Stimulated activated CD4-positive, alpha-beta T cell treated with anti-CD3 and anti-CD28 coated beads, Interleukin-2, amount 100 ng/mL, for 48 hours (primary cell): ENCODE measurements at places on chromosomes 5 and 9.

GRCh38 chr5:87282269-87282668, 14.6 kb downstream of the RASA1 start:
- no peak for DNase-seq

DNA sequence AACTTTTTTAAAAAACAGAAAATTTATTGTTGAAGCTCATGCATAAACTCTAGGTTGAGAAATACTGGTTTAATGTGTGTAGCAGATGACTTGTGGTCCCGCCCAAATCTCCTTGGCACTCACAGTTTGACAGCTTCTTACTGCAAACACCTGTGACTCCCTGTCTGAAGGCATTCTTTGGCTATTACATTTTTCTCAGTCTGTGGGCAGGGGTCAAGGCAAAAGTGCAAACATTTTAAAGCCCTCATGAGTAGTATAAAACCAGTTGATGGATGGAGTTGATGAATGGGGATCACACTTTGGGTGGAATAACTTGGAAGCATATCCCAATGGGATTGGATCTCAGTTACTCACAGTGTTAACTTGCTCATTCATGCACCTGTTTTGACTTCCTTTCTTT, 1007.0 kb upstream of the NUDT12 start:
- no peak for DNase-seq

GRCh38 chr9:122109035-122109813, 16.1 kb upstream of the TTLL11 start:
- no peak for DNase-seq

- no peak for DNase-seq
These were observed 47.7 kb downstream of the BOD1 start for GRCh38 chr5:173568703-173569102.

DNA sequence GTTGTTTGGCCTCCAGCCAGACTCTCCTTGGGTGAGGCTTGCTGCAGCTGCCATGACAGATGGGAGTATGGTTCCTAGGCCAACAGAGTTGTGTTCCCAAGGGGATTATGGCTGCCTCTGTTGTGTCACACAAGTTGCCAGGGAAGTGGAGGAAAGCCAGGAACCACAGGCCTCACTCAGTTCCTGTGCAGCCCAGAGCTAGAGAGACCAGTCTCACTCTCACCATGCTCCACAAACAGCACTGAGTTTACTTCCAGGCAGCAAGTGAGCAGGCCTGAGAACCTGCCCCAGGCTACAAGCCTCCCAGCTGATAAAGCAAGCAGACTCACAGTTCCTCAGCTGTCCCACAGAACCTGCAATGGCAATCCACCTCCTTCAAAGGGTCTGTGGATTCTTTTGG, 273.6 kb upstream of the TAS2R1 start:
- no peak for DNase-seq

GRCh38 chr9:83267741-83268140, 204.8 kb upstream of the RASEF start:
- no peak for DNase-seq

GRCh38 chr9:137429546-137429890, 6.3 kb downstream of the NOXA1 start:
- no peak for DNase-seq

DNA sequence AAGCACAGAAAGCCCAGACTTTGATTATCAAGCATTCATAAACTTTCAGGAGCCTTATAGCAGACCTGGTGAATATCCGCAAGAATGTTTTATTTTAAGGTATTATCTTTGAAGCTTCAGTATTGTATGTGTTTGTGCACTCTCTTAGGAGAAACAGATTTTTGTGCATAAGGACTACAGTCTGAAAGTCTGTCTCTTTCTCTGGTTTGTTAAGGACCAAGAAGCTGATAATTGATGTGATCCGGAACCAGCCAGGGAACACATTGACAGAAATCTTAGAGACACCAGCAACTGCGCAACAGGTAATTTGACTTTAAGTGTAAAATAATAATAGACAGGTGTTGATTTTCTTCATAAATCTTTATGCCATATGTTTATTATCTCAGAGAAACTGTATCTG, 22.8 kb upstream of the F2R start:
- DNase-seq, result no peak

GRCh38 chr5:55569513-55569865, 34.7 kb upstream of the PLPP1 start:
- no peak for DNase-seq

DNA sequence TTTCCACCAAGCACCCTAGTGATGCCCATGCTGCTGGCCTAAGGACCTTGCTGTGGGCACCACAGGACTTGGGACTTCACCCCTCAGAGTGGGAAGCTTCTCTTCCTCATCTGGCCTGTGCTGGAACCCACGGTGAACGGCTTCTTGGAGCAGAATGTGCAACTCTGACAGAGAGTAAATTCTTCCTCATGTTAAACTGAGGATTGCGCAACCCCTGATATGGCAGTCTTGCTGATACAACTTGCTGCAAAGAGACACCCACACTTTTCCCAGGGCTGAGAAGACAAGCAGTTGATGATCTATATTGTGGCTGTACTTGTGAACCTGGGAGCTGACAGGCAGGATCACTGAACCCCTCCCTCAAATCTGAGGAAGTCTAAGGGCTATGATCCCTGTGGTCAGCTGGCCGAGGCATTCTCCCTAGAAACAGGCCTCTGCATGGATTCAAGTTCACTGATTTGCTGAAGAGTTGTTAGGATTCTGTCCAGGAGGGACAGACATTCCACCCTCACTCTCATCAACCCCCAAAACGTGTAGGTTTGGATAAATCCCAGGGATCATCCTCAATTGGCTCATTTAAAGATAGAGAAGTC, 307.2 kb downstream of the MTRR start:
- DNase-seq, result no peak

GRCh38 chr9:118336943-118337330, 632.7 kb downstream of the TLR4 start:
- no peak for DNase-seq

- DNase-seq, result no peak
These were observed 44.5 kb downstream of the SPRY4 start for GRCh38 chr5:142280066-142281007.

DNA sequence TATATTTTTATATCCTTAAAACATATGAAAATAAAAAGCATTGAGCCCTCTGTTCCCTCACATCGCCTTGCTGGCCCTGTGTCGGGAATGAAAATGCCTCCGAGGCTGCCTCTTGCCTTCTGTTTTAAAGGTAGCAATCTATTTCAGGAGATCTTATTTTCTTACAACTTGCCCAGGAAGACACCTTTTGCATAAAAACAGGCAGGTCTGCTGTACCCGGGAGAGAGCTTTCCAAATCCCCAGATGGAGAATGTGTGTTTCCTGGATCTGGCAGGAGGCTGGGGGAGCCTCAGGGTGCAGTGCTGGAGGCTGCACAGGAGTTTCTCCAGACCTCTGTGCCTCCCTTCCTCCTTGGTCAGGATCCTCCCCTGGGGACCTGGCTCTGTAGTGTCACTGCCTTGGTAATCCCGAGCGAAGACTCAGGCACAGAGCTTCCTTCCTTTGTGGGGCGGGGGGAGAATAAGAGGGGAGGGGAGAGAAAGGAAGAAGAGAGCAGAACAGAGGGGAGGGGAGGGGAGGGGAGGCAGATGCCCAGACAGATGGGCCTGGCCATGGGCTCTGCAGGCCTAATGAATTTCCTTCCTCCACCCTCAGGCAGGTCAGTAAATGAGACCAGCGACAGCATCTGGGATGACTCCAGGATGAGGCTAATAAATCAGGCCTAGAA, 104.0 kb upstream of the BOD1 start:
- DNase-seq, result no peak

- no peak for DNase-seq
These were observed 813.9 kb upstream of the CDH10 start for GRCh38 chr5:25458628-25459027.

DNA sequence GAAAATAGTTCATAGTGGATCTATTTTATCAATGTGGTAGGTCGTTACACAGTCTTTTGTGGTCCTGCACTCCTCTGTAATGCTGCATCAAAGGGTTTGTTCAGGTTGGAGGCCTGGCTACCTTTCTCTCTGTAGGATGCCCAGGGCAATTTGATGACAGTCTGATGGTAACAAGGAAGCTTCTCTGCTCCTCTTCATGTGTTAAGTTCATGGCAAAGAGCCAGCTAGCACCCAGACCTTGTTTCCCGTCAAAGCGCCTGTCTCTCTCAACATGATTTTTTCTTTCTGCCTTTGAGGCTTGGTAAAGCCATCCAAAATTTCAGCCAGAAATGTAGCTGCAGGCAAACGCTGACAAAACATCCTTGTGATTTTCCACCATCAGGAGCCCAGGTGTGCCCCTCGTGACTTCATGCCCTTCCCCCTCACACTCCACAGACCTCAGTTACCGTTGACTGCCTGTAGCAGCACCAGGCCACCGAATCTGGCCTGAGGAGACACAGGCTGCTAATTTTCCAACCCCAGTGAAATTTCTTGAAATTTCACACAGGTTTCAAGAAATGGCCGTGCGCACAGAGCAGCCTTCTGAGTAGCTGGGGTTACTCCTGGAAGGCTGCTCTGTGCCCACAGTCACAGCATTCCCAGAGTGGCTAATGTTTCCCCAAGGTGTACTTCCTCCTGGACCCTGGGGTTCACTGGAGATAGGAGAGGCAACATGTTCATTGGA, 292.7 kb downstream of the CWC27 start:
- no peak for DNase-seq

- DNase-seq, result no peak
These were observed 13.0 kb upstream of the PLIN2 start for GRCh38 chr9:19140259-19140658.

- no peak for DNase-seq
These were observed 112.1 kb downstream of the IRX2 start for GRCh38 chr5:2639425-2639824.

DNA sequence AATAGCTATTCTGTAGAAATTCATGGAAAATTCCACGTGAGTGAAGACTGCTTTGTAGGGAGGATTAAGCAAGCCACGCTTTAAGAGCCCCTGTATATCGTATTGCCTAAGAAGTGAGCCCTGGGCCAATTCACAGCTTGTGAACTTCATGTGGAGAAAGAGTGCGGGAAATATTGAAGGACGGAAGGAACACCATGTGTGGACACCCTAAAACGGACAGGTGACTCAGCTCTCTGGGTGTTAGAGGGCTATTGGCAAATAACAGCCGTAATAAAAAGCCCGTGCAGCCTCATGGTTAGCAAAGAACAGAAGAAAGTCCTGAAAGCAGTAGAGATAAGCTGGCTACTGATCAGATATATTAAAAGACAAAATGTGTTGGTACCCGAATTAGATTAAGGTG, 26.4 kb downstream of the ZNF366 start:
- DNase-seq, result no peak

- DNase-seq, result no peak
These were observed 42.8 kb upstream of the RLN1 start for GRCh38 chr9:5382479-5382878.

GRCh38 chr9:16544842-16545241, 325.6 kb downstream of the BNC2 start:
- no peak for DNase-seq
